ENCODE measurements at places on chromosomes 13 and 19.

- DNase-seq, result no peak
Observed at GRCh38 chr13:55517312-55517711, 1623.4 kb upstream of the PRR20A start.

DNA sequence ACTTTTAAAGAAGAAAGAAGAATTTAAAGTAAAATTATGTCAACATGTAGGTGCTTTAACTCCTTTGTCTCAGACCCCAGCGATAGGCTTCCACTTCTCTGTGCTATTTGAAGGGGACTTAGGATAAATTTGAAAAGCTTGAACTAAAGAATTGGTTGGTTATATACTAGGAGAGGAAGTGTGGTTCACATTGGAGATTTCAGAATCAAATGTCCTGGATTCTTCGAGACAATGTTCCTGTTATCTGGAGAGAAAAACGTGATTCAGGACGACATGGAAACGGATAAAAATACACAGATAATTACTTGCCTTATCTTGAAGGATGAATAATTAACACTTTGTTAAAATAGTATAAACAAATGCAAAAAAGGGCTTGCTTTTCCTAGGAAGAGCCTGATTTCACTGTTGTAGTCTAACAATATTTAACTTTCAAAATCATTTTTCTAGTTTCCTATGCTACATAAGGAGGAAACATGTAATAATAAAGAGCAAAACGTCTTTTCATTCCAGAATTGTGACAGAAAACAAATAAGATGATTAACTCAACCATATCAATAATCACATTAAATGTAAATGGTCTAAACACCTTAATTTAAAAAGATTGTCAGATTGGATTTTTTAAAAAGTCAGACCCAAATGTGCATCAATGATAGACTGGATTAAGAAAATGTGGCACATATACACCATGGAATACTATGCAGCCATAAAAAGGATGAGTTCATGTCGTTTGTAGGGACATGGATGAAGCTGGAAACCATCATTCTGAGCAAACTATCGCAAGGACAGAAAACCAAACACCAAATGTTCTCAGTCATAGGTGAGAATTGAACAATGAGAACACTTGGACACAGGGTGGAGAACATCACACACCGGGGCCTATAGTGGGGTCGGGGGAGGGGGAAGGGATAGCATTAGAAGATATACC is 724 bp upstream of the ZNF780A start:
- no peak for DNase-seq

DNA sequence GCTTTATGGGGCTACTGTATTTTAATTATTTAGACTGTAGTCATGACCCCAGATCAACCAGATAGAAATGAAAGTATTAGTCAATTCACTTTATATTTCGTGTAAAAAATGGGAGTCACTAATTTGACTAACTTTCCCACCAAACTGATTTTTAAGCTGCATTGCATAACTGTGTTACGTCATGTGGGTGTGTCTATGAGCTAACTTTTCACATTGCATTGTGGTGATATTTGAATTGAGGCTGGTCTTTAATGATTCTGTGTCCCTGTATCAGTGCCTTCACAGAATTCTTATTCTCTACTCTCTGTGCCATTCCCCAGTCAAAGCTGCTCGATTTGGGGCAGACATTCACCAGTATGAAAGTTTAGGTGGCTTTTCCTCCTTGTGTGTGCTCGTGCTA is 172.7 kb upstream of the MAB21L1 start:
- DNase-seq, result peak; percentile 10

GRCh38 chr19:38231918-38232317 is 7.9 kb upstream of the DPF1 start:
- no peak for DNase-seq

DNA sequence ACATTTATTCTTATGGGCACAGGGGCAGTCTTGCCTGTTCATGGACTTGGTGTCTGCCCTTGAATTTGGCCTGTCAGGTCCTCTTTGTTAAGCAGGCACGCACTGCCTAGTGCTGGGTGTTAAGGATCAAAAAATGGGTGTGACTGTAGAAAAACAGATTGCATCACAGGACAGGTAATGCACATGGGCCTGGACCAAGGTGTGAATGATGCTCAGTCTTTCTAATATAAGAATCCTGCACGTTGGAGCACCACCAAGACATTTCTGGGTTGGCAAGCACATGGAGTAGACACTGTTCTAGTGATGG is 33.7 kb downstream of the GATAD2A start:
- no peak for DNase-seq

DNA sequence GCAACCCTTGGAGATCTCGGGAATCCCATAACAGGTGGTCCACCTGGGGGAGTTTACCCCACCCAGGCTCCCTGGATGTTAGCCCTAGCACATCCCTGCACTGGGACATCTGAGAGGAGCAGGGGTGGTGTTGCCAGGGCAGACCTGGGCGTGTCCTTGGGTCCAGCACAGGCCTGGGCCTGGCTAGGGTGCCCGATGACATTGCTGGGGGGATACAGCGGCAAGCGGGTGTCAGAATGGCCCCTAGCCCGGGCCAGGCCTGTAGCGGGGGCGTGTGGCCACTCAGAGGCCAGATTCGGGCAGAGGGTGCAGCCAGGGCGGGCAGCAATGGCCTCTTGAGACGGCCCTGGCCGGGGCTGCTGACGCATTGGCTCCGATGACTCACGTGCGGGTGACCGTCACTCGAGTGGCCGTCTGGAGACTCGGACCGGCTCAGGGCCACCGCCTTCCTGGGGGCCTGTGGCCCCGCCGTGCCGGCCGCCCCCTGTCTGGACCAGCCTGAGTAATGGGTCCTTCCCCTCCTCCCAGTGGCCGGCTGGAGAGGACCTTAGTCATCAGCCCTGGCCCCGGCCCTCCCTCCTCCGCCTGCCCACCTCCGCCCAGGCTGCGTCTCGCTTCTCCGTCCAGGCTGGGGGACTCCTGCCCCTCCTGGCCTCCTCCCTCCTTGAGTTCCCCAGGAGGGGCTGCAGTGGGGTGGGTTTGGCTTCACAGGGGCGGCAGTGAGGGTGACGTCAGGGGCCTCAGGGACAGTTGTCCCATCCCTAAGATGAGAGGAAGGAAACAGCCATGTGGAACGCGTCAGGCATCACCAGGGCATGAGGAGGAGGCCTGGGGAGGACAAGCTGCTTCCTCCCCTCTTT is 23.2 kb upstream of the CRTC1 start:
- DNase-seq, result peak; percentile 88

DNA sequence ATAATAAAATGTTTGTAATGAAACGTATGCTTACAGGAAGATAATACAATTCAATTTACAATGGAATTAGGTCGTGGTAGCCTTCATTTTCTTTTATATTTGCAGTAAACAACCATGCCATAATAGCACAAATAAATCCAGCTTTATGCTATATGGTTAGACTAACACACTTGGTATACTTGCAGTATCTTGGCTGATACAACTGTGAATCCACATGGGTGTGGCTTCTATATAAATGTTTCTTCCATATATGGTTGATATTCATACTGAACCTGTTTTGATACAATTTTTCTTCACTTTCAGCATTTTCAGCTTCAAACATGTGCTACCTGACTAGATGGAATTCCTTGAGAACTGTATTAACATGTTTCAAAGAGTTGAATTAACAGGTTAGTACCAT is 20.4 kb upstream of the SPRY2 start:
- DNase-seq, result no peak

DNA sequence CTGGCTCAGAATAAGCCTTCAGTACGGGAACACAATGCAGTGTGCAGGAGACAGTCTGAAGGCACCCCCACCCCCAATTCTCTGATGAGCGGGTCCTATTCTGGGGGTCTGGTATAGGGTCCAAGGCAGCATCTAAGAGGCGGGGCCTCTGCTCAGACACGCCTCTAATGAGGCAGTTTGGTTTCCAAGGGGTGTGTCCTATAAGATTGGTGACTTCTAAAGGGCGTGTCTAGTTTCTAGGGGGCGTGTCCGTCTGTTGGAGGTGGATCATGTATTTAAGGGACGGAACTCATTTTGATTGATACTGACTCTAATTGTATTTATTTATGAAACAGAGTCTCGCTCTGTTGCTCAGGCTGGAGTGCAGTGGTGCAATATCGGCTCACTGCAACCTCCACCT is 8.7 kb downstream of the FIZ1 start:
- DNase-seq, result peak; percentile 39

DNA sequence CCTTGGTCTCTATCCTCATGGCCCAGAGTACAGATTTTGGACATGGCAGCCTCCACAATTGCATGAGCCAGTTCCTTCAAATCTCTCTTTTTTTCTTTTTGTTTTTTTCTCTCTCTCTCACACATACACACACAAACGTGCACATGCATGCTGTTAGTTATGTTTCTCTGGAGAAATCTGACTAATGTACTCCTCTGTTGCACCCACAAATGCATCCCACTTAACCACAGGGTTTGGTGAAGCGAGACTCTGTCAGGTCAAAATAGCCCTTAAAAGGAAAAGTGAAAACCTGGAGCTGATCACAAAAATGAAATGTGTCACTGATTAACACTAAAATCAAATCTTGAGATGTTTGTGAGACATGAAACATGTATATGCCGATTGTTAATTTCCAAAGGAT is 374.6 kb upstream of the ARGLU1 start:
- DNase-seq, result no peak
